ENCODE measurements at places on chromosomes 2 and 18.

- DNase-seq: no peak
These were observed 98.5 kb upstream of the RIOK3 start for GRCh38 chr18:23354625-23355024.

- DNase-seq: no peak
These were observed 11.3 kb upstream of the MPP4 start for GRCh38 chr2:201709747-201710146.

DNA sequence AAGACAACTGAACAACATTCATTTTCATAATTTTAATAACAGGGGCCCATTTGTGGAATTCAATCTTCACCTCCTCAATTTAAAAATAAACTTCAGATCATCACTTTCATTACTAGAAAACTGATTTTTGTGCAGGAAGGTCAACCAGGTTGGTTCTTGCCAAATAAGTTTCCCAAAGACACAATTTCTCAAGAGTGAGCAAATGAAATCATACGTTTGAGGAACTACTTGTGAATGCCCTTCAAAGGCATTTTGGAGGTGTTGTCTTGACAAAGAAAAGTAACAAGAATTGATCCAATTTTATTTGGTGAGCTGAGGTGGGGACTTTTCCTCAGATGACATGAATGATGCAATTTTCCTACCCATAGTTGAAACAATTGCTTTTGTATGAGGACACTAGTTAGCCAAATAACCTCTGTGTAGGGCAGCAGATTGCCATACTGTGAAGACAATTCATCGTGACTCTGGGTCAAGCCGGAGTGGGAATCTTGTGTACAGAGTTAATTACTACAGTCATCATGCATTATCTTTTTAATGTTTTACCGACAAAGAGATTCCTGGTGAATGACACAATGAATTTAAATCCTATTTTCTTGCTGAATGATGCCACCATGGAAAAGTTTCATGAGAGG lies 121.8 kb downstream of the TGFA start:
- no peak for DNase-seq

GRCh38 chr2:30282081-30282480 lies 50.7 kb downstream of the LBH start:
- DNase-seq: no peak

DNA sequence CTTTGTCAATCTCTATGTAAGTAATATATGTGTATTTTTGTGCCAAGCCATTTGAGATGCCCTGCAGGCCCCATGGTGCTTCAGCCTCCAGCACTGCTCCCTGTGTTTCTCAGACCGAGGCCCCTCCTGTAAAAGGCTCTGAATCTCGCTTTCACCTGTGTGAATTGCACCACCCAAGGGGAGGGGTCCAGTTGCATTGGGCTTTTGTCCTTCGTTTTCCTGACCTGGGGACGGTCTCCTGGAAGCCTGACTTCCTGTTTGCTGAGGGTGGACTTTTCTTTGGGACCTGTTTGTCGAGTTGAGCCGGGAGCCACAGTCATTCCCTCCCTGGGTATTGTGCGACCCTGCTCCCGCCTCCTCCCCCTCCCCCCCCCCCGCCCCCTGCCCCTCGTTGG lies 48.9 kb downstream of the AGAP1 start:
- no peak for DNase-seq

DNA sequence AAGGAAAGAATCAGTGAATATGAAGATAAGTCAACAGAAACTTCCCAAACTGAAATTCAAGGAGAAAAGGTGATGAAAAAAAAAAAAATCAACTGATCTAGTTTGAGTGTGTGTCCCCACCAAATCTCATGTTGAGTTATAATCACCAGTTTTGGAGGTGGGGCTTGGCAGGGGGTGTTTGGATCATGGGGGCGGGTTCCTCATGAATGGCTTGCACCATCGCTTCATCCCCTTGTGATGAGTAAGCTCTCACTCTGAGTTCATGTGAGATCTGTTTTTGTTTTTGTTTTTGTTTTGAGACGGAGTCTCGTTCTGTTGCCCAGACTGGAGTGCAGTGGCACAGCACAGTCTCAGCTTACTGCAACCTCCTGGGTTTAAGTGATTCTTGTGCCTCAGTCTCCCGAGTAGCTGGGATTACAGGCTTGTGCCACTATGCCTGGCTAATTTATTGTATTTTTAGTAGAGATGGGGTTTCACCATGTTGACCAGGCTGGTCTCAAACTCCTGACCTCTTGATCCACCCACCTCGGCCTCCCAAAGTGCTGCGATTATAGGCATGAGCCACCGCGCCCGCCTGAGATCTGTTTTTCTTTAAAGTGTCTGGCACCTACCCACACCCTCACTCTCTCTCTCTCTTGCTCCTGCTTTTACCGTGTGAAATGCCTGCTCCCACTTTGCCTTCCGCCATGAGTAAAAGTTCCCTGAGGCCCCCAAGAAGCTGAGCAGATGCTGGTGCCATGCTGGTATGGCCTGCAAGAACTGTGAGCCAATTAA lies 4.0 kb upstream of the SLC66A2 start:
- DNase-seq: no peak

DNA sequence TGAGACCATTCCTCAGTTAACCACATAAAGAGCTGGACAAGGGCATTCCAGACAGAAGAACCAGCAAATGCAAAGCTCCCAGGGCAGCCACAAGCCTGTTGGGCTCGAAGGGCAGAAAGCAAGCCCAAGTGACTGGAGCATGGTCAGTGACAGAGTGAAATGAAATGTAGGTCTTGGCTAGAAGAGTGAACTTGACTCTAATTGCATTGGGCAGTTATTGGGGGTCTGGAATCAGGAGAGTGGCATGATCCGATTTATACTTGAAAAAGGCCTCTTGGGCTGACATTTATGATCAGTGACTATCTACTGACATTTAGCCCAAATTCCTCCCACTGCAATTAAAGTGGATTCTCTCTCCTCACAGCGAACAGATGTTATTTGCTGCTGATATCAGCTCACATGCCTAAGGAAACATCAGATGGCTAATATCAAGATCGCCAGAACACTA lies 152.5 kb upstream of the KLF7 start:
- no peak for DNase-seq

DNA sequence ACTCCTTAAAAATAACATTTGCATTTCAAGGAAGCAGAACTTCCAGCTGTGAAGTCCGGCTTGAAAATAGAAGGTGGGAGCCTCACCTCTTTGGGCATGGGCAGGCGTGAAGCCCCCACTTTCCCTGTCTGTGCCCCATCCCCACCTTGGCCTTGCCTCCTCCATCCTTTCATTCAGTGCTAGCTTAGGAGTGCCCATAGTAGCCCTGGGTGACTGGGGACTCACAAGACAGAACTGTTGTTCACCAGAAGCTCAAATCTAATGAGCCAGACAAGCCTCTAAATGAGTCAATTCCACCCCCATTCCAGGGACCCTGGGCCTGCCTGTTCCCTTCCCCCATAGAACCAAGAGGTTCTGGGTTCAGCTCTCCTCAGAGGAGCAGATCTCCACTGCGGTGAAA lies 20.0 kb downstream of the SPATA3 start:
- DNase-seq: no peak

DNA sequence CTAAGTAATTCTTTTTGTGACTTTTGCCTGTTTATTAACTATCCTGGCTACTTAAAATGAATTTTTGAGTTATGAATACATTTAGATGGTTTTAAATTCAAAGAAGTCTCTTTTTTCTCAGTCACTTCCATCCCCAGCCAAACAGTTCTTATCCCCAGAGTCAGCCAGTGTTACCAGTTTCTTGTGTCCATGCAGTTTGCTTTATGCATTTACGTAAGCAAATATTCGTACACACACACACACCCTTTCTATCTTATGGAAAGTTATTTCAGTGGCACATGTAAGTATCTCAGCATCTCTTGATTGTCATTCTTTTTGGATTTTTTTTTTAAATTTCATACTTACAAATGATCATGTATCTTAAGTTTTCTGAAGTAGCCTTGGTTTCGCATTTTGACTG lies 113.2 kb downstream of the NEDD4L start:
- DNase-seq: no peak

DNA sequence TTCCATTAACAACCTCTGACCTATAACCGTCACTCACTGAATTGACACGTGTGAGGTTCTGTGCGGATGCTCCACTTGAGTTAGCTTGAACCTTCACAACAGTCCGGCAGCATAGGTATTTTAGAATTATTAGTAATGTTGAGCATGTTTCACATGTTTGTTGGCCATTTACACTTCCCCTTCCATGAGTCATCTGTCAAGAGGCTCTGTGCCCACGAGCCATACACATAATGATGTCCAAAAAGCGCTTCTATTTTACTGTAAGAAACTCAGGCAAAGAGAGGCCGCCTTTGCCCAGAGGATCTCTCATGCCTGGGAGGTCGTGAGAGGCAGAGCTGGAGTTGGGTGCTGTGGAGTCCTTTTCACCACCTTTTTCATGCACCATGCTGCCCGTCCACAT lies 28.9 kb upstream of the TMEM214 start:
- no peak for DNase-seq

- no peak for DNase-seq
These were observed 60.8 kb downstream of the CENPO start for GRCh38 chr2:24853996-24854395.

DNA sequence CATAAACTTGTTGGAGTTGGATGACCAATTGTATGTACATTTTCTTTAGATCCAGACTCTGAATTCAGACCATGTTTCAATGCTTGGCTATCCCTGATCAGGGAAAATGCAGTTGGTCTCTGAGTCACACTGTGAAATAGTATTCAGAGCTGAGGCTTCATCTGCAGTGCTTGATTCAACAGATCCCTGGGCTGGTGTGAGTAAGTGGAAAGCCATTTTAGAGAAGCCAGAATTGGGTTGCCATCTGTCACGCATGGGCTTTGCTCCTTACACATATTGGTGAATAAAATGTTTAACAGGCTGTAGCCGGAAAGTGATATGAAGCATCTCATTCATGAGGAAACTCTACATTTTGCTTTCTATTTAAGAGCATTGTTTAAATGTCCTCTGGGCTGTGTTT lies 50.0 kb upstream of the ACYP2 start:
- no peak for DNase-seq

DNA sequence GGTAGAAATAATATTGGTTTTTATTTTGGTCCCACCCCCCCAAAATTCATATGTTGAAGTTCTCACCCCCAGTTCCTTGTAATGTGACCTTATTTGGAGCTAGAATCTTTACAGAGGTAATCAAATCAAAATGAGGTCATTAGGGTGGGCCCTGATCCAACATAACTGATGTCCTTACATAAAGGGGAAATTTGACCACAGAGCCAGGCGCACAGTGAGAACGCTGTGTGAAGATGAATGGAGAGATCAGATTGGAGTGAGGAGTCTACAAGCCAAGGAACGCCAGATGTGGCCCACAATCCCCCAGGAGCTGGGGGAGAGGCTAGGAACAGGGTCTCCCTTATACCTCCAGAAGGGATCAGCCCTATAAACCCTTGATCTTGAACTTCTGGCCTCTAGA lies 31.6 kb upstream of the TRIB2 start:
- DNase-seq: no peak

DNA sequence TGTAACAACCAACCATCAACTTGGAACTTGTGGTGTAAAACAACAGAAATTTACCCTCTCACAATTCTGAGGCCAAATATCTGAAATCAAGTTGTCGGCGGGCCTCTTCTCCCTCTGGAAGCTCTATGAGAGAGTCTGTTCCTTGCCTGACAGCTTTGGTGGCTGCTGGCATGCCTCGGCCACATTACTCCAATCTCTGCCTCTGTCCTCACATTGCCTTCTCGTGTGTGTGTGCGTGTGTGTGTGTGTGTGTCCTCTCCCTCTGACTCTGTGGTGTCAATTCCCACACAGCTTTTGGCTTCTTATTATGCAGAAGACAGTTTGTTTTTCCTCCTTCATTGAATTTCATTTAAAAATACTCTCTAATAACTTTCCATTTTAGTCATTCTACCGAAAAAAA lies 50.4 kb downstream of the ZDBF2 start:
- DNase-seq: no peak

DNA sequence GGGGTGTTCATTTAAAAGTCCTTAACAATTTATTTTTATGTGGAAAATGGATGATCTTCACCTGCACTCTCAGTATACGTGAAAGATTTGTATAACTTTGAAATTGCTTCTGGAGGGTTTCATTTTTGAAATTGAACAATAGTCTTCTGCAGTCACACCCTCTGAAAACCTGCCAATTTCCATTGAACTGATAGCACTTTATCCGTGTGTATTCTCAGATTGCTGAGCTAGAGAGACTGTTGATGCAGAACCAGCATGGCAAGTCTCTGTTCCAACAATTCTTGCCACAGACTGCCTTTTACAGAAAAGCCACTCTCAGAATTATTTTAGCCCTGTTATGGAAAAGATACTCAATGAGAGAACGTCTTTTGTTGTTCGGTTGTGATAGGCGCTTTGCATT lies 6.6 kb upstream of the GULP1 start:
- DNase-seq: no peak

DNA sequence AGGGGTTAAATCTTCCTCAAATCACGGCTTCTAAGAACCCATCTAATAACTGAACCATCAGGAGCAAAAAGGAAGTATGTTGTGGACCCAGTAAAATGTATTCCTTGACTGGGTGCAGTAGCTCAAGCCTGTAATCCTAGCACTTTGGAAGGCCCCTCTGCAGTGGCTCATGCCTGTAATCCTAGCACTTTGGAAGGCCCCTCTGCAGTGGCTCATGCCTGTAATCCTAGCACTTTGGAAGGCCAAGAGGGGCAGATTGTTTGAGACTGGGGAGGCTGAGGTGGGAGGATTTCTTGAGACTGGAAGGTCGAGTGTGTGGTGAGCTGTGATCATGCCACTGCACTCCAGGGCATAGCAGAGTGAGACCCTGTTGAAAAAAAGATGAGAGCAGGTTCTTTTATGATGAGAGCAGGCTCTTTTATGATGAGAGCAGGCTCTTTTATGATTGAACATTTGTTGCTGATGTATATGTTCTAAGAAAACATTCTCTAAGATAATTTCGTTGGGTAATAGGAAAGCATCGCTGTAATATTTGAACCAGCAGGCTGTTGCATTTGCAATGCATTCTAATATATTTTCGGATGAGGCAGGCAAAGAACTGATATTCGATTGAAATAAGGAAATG lies 3.5 kb upstream of the PARD6G start:
- no peak for DNase-seq

DNA sequence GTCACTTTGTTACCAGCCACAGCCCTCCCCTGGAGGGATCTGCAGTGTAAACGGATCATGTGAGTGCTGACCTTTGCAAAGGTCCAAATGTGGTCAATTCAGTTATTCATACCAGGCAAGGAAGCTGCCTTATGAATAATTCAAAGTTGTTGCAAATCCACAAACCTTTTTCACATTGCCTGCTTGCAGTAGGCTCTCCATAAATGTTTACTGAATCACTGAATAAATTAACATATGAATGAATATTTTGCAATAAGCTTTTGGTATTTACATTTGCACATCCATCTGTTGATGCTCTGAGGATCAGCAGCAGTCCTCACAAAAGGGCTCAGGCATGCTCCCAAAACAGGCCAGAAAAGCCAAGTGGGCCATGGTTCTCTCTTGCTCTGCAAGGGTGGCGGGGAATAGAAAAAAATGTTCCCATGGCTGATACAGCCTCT lies 156.8 kb downstream of the VAPA start:
- DNase-seq: no peak

GRCh38 chr2:171404261-171404660 lies 29.5 kb downstream of the METTL8 start:
- no peak for DNase-seq

GRCh38 chr2:75870651-75871137 lies 160.0 kb upstream of the GCFC2 start:
- no peak for DNase-seq
